ENCODE measurements at places on chromosomes 4 and X.

DNA sequence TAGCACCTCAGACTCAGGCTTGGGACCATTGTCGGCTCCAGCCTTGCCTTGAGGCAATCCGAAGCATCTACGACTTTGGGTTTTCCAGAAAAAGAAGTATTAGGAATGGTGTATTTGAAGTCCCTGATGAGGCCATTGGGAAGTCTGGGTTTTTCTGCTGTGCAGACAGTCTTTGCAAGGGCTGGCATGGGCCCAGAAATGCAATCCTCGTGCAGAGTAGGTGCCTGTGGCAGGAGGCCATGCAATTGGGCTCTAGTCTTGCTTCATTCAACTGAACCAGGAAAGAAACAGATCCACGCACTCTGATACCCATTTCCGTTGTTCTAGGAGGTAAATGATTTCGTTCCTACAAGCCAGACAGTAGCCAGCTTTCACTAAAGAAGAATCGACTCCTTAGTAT, 12.4 kb downstream of the ZFP92 start:
- no peak for DNase-seq

DNA sequence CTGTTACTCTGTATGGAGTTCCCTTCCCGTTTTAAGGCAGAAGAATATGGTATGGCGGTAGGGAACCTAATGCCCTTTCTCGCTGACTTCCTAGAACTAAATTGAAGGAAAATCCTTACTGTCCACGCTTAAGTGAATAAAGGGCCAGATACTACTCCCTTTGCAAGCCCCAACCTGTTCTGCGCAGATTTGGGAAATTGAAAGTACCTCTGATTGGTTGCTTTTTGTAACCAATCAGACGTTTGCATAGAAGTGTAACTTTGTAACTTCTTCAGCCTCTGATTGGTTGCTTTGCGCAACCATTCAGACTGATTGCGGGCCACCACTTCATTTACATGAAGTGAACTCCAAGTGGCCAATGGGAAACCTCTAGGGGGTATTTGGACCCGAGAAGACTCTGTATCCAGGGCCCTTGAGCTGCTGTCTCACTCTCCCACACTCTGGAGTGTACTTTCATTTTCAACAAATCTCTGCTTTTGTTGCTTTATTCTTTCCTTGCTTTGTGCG, 1.2 kb upstream of the TMEM33 start:
- DNase-seq: no peak

DNA sequence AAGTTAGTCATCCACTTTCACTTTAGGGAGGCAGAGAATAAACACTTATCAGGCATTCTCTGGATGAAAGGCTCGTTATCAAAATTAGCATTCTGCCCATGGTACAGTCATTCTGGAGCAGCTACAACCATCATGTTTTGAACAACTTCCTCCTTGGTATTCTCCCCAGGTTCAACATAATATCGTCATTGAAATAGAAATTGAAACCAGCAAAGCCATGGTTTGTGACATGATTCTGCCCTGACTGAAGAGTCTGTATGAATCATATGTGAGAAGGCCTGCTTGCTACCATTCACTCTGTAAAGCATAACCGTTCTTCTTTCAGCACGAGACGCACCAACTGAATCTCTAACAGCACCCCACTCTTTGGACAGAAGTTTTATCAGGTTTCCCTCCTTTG, 127.5 kb upstream of the RADX start:
- no peak for DNase-seq

GRCh38 chrX:136310411-136310810, 9.6 kb downstream of the ADGRG4 start:
- DNase-seq: no peak

DNA sequence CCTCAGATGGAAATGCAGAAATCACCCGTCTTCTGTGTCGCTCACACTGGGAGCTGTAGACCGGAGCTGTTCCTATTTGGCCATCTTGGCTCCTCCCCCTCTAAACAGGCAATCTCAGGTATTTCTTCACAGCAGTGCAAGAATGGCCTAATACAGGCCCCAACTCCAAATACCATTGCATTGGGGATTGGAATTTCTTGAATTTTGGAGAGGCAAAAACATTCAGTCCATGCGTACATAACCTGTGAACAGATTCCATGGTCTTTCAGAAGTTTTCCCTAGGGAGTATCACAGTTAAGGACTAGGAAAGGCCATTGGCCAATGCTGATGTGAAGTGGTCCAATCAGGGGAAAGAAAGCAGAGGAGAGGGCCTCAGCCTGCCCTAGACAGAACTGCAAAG, 128.2 kb upstream of the NOCT start:
- no peak for DNase-seq

DNA sequence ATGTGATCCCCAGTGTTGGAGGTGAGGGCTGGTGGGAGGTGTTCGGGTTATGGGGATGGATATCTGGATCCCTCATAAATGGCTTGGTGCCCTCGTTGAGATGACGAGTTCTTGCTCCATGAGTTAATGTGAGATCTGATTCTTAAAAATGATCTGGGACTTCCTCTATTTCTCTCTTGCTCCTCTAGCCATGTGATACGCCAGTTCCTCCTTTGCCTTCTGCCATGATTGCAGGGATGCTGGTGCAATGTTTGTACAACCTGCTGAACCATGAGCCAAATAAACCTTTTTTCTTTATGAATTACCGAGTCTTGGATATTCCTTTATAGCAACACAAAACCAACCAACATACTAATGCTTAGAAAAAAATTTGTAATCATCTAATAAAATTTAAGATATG, 56.6 kb downstream of the STAP1 start:
- no peak for DNase-seq

DNA sequence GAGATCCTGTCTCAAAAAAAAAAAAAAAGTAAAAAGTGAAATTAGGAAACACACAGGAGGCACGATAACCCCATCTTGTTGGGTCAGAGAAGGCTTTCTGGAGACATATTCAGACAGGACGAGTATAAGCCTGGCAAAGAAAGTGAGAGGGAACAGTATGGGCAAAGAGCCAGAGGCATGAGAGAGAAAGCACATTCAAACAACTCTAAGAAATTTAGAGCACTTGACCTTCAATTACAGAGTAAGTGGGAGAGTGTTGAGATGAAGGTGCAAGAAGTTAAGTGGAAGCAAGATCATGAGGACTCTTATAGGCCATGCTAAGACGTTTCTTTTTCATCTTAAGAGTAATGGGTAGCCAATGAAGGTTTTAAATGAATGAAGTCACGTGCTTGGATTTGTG, 70.4 kb downstream of the ELOVL6 start:
- DNase-seq: no peak

GRCh38 chrX:32524385-32524784, 687.0 kb downstream of the DMD start:
- DNase-seq: no peak

DNA sequence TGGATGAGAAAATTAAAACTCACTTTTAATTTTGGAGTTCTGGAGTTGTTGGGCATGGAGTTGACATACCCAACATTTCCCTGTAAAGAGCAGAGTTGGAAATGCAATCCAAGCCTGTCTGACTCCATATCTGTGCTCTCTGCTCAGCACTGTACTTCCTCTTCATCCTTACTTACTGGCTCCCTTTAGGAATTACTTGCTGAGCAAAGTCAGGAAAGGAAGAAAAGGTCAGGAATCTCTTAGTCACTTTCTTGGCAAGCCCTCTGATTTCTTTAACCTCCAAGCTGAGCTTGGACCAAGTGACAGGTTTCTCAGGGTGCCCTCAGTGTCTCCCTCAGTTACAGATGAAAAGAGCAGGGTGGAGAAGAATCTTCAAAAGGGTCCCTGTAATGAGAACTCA, 501.5 kb downstream of the ZIC3 start:
- DNase-seq: no peak

- no peak for DNase-seq
Observed at GRCh38 chr4:74173321-74173720, 15.4 kb downstream of the MTHFD2L start.

DNA sequence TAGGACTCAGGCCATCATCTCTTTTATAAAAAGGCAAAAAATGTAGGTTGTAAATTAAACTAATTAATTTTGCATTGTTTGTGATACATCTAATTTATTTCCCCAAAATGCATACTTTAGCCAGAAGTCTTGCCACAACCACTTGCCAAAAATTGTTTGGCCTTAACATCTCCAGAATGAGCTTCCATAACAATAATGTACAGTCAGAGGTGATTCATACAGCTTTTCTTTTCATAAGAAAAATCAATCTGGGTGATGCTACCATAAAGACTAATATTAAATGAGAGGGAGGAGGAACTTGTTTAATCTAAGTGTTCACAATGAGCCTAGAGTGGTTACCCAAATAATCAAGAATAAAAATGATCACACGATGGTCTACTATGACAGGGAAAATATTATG, 59.3 kb downstream of the AMMECR1 start:
- DNase-seq: no peak

GRCh38 chr4:113355550-113356371, 306.3 kb downstream of the ANK2 start:
- peak; percentile 25 for DNase-seq

DNA sequence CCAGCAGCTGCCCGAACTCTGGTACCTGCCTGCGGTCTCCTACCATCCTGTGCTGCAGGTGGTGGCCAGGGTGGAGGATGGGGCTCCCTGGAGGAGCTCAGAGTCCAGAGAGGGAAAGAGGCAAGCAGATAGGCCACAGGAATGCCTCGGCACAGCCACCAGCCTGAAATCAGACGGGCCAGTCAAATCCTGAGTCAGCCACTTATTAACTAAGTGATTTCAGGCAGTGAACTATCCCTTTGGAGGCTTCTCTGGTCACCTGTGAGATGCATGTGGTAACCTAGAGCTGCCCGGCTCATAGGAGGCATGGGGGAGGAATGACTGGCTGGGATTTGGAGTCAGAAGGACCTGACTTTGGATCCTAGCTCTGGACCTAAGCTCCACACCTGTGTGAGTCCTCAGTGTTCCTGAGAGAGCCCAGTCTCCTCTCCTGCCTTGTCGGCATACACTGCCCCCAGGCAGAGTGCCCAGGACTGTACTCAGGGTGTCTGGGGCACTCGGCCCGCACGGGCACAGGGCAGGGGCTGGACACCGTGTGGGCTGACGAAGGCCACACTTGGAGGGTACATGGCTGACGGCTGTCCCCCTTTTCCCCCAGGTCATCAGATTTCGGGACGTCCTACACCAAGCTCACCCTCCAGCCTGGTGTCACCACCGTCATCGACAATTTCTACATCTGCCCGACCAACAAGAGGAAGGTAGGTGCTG, 96.4 kb upstream of the PSAPL1 start:
- no peak for DNase-seq

GRCh38 chr4:186497043-186497442, 58.3 kb downstream of the MTNR1A start:
- DNase-seq: no peak

DNA sequence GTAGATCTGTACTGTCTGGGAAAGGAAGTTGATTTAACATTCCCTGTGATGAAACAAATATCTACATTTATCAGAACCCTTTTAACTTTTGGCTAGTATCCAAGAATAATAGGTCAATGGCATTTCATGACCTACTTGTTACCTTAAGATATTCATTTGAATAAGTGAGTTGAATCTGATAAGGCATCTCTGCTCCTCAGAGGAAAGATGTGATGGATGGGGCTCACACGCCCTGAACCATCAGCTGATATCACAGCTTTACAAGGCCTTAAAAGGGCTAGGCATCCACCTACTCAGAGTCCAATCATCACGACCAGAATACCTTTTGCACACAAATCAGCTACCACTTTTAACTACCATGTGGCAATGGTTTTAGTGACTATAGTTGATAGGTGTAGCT, 90.2 kb upstream of the PDLIM3 start:
- DNase-seq: no peak

GRCh38 chr4:115803825-115804224, 690.4 kb upstream of the NDST4 start:
- no peak for DNase-seq

DNA sequence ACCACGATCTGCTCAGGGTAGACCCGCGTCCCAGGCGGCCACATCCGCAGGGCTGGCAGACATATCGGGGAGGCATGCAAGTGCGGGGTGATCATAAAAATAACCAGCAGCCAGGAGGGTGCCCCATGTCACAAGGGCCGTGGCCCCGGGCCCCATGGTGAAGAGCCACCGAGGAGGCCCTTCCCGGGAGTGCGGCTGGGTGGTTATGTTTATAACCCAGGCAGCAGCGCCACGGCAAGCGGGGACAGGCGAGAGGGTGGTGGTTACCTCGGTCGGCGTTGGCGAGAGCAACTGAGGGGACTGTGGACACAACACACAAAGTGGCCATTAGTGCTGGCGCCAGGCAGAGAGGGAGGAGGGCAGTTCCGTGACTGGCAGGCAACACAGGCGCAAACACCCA, 92.7 kb upstream of the AFAP1 start:
- no peak for DNase-seq

DNA sequence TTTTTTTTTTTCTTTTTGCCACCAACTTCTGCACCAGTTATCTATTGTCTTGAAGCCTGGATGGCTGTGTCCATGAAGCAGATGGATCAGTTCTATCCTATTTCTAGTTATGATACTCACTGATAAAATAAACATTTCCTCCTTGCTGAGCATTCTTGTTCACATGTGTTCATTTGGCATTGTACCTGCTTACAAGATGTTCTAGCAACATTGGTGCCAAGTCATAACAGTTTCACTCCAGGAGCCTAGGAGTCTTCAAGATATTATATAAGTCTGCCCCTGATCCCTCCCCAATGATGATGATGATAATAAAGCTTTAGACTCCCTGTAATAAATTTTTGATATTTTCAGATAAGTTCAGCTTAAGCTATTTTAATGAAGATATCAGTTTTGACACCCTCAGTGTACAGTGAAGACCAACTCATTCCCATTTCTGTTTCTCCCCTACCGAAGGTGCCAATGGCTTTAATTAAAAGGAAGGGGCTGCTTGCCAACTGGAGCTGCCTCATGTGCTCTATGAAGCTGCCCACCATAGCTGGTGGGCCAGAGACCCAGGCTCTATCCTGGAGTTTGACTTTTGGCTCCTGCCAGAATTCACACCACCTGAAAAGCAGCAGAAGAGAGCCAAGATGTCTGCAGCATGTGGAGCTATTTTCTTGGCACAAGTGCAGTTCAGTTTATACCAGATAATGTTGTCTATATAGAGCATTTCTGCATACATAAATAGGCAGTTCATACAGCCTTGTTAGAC, 265.4 kb upstream of the TET2 start:
- DNase-seq: no peak

DNA sequence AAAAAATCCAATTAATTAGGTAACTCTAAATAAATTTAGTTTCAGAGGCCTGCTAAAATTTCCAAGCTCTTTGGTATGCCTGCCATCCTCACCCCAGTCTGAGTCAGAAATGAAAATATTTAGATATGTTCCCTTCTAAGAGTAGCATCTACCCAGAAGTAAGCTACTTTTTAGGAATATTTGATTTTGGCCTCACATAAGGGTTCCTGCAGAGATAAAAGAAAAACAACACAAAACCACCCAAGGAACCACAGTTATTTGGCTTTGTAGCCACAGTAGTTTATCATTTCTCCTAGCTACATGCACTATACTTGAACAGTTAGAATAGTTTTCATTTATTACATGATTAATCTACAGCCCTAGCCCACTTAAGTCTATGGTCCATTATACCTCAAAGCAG, 192.6 kb upstream of the FAM241A start:
- no peak for DNase-seq

- no peak for DNase-seq
Observed at GRCh38 chrX:136021160-136021559, 35.9 kb downstream of the SLC9A6 start.

- DNase-seq: no peak
Observed at GRCh38 chr4:182286035-182286434, 42.8 kb downstream of the TENM3 start.

Measured in stimulated activated CD8-positive, alpha-beta memory T cell treated with anti-CD3 and anti-CD28 coated beads, Interleukin-4, amount 100 ng/mL, for 1 hour (primary cell).